ENCODE measurements at places on chromosomes 4 and X.

GRCh38 chrX:77689376-77689775, 96.6 kb downstream of the ATRX start:
- DNase-seq, result no peak

DNA sequence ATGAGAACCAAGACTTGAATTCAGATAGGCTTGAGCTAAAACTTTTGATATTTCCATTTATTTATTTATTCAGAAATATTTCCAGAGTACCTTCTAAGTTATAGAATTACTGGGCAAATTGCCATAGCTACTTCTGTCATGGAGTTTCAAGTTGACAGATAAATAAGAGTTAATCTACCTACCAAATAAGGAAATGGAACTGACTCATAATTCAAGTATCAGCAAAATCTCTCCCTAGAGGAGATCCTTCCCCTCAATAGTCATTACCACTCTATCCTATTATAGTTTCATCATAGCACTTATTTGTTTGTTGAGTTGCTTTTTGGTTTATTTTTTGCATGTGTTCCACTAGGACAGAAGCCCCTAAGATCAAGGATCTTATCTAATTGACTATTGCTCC, 48.8 kb upstream of the CCSER1 start:
- DNase-seq, result no peak

DNA sequence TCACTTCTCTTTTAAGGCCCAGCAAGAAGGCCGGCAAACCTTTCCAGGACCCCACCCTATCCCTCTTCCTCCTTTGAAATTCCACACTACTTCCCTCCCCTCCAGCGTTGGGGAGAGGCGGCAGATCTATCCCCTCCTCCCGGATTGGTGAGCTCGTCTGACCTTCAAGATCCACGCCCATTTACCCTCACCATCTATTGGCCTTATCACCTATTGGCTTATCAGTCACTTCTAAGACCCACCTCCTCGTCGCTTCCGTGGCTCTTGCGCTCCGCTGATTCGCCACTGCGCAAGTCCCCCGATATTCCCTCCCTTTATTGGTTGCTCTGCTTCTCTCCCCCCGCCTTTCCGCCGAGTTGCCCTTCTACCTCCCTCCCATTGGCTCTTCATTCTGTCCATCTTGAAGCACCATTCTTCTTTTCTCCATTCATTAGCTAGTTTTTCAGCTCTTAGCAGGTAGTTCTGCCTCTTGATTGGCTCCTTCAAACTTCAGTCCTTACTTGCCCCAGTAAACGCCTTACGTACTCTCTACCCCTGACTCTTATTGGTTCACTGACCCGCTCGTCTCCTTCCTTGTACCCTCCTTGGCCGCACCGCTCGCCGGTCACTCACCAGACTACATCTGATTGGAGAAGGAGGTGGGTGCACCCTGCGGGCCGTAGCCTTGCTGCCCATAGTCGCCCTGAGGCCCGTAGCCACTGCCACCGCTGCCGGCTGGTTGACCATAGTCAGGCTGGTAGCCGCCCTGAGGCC, 4.8 kb upstream of the PRICKLE3 start:
- DNase-seq, result peak; percentile 78

- DNase-seq, result peak; percentile 82
Observed at GRCh38 chr4:41256740-41257256, at the start of gene UCHL1. Gene UCHL1 (plus strand): TSS chr4:41256928. CDS start chr4:41256977, 49 bp downstream.

GRCh38 chr4:105075045-105075444, 71.6 kb upstream of the TET2 start:
- no peak for DNase-seq

DNA sequence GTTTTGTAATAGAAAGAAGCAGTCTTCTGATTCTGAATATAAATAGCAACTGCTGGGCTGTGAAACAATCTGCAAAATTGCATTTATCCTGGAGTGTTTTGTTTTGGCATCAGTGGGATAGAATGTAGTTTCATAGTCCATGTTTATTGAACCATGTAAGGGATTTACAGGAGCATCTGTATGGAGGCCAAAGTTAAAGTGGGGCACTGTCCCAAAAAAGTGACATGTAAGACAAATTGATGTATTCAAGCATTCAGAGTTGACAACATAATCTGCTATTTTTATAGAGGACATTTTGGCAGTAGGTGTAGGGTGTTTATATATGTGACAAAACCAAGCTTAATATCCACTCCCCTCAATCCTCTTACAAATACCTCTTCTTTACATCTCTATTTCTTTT, 200.5 kb upstream of the ANK2 start:
- no peak for DNase-seq

- no peak for DNase-seq
Observed at GRCh38 chr4:98199247-98199646, 56.0 kb upstream of the STPG2 start.

DNA sequence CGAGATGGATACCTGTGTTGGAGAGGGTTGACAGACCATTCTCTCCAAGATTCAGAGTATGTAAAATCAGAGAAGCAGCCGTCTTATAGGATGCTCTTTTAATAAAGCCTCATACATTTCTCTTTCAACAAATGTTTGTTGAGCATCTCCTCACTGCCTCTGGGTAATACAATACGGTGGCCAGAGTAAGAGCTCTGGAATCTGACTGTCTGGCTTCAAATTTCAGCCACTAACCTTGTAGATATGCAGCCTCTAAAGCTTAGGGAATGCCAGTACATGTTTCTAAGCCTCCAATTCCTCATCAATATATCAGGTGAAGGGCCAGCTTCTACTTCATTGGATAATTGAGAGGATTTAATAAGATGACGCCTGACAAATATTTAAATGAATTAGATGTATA, 61.3 kb downstream of the CLNK start:
- DNase-seq, result no peak

GRCh38 chr4:87068583-87069021, 133.8 kb downstream of the AFF1 start:
- no peak for DNase-seq

- no peak for DNase-seq
Observed at GRCh38 chr4:101701551-101701950, 89.0 kb upstream of the BANK1 start.

- DNase-seq, result peak; percentile 79
Observed at GRCh38 chr4:173516621-173517524, 13.2 kb downstream of the HAND2 start.

GRCh38 chr4:159435561-159436023, 332.7 kb downstream of the RAPGEF2 start:
- DNase-seq, result no peak

- DNase-seq, result no peak
Observed at GRCh38 chrX:1140236-1140681, 72.2 kb downstream of the CRLF2 start.

DNA sequence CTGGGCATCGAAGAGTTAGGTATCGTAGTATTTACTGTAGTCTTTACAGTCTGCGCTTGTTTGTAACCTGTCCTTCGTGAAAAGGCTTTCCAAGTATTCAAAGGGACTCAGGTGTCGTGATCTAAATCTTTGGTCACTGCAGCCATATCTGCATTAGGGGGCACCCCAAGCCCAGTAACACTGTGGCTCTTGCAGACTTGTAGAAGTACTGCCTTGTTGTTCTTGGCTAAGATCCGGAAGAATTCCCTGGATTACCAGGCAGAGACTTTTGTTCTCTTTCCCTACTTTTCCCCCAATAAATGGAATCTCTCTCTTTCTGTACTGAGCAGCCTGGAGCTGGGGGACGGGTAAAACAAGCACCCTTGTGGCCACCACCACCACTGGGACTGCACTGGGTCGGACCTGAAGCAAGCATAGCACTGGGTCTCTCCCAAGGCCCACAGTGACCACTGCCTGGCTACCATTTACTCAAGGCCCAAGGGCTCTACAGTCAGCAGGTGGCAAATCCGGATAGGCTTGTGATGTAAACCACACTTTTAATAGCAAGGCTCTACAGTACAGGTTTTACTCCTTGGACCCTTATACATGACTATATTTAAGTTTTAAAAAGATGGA, 12.0 kb downstream of the CXorf58 start:
- no peak for DNase-seq

DNA sequence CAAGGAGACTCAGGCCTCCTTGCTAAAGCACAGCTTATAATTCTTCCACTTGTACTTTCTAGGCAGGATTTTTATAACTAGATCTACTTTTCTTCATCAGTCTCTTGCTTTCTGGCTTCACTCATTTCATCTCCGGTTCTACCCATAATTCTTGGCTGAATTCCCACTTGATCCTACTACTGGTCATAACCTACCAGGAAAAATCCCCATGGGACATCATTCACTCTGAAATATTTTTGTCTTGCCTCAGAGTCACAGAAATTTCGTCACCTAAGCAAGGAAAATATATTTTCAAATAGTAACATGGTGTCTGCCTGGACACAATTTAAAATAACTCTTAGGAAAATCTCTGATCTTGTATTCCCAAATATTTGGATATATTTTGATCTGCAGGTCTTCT, 122.3 kb downstream of the TEX13A start:
- DNase-seq, result no peak

GRCh38 chrX:129462707-129463106, 60.6 kb downstream of the SMARCA1 start:
- no peak for DNase-seq

DNA sequence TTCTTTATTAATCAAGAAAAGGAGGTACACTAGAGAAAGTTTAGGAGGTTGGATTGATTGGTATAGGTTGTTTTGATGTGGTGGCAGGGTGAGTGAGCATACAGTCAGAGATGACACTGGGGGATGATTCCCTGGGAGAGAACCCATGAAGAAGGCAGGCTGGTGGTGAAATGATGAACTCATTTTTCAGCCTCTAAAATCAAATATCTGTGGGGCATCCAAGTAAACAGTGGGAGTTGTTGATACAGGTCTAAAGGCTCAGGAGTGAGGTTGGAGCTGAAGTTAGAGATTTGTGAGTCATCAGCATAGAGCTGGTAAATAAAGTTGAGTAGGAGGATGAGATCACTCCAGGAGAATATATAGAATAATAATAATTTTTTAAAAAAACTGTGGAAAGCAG, 10.0 kb upstream of the AP1S2 start:
- no peak for DNase-seq

DNA sequence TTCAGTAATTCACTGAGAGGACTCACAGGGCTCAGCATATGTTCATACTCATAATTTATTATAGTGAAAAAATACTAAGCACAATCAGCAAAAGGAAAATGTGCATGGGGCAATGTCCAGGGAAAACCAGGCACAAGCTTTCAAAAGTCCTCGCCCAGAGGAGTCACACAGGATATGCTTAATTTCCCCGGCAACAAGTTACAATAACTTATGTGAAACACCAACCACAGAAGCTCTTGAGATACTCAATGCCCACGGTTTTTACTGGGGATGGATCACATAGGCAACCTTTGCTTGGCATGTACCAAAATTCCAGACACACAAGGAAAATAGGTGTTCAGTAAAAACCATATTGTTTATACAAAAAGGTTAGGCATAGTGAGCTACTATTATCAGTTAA, 38.5 kb upstream of the STPG2 start:
- DNase-seq, result no peak

GRCh38 chr4:140790765-140791164, 34.6 kb upstream of the TBC1D9 start:
- no peak for DNase-seq

DNA sequence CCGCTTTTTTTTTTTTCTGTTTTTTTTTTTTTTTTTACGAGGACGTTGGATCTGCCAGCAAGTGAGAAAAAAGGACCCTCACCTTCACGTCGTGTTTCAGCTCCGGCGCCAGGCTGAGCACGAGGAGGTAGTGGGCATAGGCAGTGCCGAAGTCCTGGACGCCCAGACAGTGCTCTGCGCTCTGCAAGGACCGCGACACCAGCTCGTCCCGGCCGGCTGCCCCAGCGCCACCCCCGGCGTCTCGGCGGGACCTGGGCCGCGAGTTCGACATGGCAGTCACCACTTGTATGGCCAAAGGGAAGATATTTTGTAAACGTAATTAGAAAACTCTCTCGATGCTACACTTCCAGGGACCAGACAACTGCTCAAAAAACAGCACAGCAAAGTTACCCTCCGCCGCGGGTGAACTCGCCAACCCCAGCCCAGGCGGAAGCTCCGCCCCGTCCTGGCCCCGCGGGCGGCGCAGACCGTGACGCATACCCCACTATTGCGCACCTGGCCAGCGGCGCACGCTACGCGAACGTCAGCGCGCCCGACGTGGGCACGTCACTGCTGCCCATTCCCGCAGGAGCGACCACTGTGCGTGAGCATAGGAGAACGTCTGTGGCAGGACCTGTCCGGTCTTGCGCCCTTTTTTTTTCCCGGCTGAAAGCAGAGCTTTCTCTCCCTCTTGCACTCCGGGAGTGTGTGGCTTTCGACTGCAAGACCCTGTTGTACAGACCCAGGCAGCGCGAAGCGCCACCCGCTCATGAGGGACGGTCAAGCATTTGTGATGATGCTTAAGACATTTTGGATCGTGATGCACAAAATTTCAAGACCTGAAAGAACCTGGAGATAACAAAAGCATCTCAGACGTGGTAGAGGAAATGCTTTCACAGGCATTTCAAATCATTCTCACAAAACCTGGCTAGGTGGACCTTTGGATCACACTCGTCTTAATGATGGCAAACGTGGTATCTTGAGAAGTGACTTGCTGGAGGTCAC, at the start of gene PRMT9:
Gene PRMT9 (minus strand): TSS at position 447 of the 984 bp plus-strand sequence. CDS start 176 bp downstream, at position 271.
- DNase-seq, result peak; percentile 94

- DNase-seq, result no peak
Observed at GRCh38 chrX:24305905-24306304, 8.0 kb downstream of the SUPT20HL2 start.

GRCh38 chr4:146522098-146522868, 543 bp upstream of the SLC10A7 start:
- peak; percentile 92 for DNase-seq

DNA sequence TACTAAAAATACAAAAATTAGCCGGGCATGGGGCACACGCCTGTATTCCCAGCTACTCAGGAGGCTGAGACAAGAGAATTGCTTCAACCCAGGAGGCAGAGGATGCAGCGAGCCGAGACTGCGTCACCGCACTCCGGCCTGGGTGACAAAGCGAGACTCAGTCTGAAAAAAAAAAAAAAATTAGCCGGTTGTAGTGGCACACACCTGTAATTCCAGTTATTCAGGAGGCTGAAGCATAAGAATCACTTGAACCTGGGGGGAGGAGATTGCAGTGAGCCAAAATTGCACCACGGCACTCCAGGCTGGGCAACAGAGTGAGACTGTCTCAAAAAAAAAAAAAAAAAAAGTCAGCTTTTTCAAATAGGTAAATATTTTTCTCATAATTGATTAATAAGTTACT, 71.9 kb downstream of the WDFY3 start:
- DNase-seq, result no peak

Measured in right kidney (tissue), 9 donors.